Stimulated activated CD8-positive, alpha-beta memory T cell treated with anti-CD3 and anti-CD28 coated beads, Interleukin-4, amount 100 ng/mL, for 24 hours (primary cell): ENCODE measurements at places on chromosomes 7 and 10.

GRCh38 chr7:101940830-101941229 lies 123.4 kb downstream of the CUX1 start:
- no peak for DNase-seq

DNA sequence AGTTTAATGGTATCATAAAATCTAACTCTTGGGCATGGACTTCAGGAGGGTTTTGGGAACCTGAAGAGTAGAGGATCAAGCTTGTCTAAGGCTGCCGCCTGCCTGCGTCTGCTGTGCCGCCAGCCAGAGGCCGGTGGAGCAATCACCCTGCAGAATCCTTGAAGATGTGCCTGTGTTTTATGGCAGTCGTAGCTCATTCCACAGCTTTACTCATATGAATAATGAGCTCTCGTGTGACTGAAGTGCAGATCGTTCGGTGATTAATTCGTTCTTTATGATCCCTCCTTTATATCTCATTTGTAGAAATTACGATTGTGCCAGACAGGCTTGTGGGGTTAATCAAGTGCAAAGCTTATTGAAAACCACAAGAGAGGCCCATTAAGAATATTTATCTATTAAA lies 100.8 kb downstream of the ACTR3B start:
- no peak for DNase-seq

GRCh38 chr10:110887560-110887959 lies 15.8 kb downstream of the PDCD4 start:
- DNase-seq: no peak

DNA sequence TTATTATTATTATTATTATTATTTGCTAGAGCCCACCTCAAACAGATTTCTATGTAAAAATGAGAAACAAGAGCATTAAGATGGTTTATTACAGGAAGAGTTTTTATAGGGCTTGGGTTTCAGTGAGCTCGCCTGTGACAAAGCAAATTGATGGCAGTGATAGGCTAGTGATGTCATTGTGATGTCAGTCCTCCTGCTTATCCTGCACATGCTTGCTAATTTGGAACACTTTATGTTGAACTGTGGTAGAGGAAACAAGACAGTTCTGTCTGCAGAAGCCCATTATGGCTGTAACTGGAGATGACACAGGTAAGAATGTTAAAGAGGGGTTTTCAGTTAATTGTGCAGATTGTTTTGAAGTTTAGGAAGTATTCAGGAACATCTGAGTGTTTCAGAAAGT lies 68.3 kb downstream of the CREM start:
- DNase-seq: no peak

DNA sequence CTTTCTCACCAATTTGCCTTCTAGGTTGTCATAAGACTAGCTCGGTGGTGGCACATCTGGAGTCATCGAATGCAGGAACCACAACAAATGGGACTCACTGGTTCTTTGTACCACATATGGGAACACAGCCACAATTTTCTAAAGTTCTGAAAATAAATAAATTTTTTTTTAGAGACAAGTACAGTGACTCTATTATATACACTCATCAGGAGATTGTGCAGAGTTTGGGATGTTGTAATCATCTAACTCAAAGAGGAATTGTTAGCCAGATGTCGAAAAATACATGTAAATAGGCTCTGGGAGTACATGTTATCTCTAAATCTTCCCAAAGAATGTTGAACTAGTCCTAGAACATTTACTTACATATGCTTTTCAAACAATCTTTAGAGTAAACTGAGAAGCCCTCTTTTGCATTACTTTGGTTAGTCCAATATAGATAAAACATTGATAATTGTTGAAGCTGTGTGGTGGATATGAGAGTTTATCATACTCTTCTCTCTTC lies 19.6 kb upstream of the SEPTIN7 start:
- no peak for DNase-seq

GRCh38 chr7:22677680-22678079 lies 49.3 kb upstream of the IL6 start:
- DNase-seq: no peak

DNA sequence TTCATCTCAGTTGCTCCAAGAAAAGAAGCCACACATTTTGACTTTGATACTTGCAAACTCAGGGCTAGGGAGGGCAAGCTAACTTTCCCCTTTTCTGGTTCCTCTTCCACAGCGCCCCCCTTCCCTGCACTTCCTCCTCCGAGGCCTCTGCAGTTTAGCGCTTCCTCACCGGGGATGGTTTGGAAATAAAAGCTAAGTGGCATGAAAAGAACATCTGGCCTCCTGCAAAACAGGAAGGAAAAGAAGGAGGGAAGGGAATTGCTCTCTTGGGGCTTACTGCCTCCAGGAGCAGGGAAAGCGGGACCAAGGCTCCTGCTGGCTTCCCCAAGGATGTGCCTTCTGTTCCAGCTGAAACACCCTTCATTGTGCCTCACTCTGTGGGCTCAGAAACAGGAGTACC lies 42.3 kb downstream of the PRKCQ start:
- DNase-seq: no peak
